Testis (tissue), 5 donors: ENCODE measurements at places on chromosomes 11 and 22. TPM values are rescaled to one million over a fixed set of nuclear protein-coding genes. Genes with fewer than 3 reads are reported as not detected.

DNA sequence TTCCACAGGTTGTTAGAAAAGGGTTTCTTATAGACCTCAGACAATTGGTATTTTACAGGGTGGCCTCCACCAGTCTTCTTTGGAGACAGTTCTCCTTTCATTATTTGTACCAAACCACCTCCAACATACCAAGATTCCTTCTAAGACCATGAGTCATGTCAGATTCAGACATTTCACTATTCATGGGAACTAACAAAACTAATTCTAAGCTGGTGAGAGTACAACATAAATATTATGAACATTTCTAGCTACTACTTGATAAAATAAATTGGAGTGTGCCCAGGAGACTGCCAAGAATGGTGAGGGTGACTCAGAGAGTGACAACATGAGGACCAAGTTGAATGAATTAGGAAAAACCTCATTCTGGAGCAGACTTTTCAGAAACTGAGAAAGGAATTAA is 494.6 kb upstream of the LRRC4C start:
- no peak for DNase-seq
- H3K27me3 ChIP-seq: no peaks in the 10 kb centered on the region
- no peak overlapping the region for H3K4me3 ChIP-seq
- H3K4me1 ChIP-seq: no peaks in the 10 kb centered on the region

GRCh38 chr22:17235149-17235655 is 16.0 kb upstream of the ADA2 start:
- DNase-seq: no peak
- no peaks in the 10 kb centered on the region for H3K27me3 ChIP-seq
- H3K27ac ChIP-seq: no peak overlapping the region
- no peaks in the 10 kb centered on the region for H3K36me3 ChIP-seq
- no peak overlapping the region for H3K4me3 ChIP-seq

DNA sequence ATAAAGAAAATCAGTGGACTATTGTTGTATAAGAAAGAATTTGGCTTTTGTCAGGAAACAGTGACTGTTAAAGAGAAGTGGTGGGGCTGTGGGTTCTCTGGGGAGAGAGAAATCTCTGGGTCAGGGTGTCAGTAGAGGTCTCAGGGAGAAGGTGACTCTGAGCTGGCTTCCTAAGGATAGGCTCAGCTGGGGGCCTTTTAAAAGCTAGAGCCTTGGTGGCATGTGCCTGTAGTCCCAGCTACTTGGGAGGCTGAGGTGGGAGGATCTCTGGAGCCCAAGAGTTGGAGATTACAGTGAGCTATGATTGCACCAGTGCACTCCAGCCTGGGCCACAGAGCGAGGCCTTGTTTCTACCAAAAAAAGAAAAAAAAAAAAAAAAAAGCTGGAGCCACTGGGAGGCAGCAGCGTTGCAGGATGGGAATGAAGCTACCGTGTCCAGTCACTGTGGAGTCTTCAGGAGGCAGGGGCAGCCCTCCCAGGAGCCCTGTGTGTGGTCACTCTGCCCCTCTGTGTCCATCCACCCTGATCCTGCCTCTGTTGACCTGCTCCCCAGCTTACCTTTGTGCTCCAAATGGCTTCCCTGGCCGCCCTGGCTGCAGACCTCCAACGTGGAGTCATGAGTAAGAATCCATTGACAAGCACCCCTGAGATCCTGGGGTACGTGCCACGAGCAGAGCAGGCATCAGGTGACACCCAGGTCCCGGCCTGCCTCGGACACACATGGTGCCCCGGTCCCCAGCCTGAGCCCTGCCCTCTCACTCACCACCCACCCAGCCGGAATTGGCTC is 5.4 kb upstream of the MIF start:
- no peak overlapping the region for H3K4me3 ChIP-seq
- H3K27me3 ChIP-seq: no peaks in the 10 kb centered on the region
- DNase-seq: no peak
- no peak overlapping the region for H3K27ac ChIP-seq

Gene GNAZ
- 15.1 TPM for total RNA-seq

Gene TNKS1BP1
- 85.2 TPM for total RNA-seq

Gene MUC6
- total RNA-seq: 0.16 TPM

Gene NDUFA6
- total RNA-seq: 53.3 TPM
